ENCODE measurements at places on chromosomes 4 and X.

DNA sequence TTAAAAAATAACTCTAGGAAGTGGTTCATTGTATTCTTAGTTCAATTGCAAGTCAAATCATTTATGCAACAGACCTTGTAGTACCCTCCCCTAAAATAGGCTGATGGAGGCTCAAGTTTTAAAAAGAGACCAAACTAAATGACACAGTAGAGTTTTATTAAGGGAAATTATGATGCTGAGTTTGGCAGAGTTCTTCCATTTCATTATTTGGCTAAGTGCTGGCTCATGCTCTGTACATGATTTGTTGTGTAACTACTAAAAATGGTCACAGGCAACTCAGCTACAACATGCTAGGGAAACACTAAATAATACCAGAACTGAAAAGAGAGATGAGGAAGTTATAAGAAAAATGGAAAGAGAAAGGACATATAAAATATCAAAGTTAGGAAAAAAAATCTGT is 96.1 kb upstream of the TFDP3 start:
- no peak for DNase-seq

DNA sequence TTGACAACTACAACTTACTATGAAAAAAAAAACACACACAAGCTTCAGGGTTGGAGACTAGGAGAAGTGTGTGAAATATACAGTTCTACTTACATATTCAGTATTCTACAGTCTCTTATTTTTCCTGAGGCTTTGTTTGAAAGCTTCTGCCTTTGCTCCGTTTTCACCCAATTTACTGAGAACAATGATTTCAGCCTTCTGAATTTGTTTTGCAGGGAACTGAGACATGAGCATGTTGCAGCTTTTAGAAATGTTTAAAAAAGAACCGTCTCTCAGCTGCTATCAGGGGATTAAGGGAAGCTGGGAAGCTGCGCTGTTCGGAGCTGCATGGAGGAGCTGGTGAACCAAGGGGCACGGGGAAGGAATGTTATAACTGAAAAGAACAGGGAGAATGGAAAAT is 85.7 kb downstream of the QDPR start:
- no peak for DNase-seq

DNA sequence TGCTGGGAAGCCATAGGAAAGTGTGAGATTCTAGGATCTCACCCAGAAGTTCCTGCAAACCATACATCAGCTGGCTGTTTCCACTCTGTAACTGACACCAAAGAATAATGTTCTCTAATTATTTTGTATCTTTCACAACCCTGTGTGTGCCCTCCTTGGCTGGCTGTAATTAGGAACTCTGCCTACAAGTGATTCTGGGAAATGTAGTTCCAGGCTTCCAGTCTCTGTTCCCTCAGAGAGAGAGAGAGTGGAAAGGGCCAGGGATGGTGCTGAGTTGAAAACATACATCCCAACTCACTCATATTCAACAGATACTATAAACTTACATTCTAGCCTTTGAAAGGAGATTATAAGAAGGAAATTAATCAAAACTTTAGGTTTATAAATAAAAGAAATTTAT is 57.5 kb upstream of the C1QTNF7 start:
- no peak for DNase-seq

GRCh38 chr4:160136021-160136420 is 1033.1 kb downstream of the RAPGEF2 start:
- DNase-seq: no peak

- peak; percentile 24 for DNase-seq
These were observed 45.9 kb downstream of the HMGB2 start for GRCh38 chr4:173288296-173288695.

DNA sequence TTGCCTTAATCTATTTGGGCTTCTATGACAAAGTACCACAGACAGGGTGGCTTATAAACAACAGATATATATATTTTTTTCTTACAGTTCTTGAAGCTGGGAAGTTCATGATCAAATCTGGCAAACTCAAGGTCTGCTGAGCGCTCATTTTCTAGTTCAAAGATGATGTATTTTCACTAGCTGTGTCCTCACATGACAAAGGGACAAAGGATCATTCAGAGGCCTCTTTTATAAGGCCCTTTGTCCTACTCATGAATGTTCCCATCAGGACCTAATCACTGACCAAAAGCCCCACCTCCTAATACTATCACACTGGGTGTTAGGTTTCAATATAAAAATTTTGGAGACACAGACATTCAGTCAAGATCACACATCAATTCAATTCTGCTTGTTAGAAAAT is 2025.2 kb downstream of the PCDH7 start:
- no peak for DNase-seq

DNA sequence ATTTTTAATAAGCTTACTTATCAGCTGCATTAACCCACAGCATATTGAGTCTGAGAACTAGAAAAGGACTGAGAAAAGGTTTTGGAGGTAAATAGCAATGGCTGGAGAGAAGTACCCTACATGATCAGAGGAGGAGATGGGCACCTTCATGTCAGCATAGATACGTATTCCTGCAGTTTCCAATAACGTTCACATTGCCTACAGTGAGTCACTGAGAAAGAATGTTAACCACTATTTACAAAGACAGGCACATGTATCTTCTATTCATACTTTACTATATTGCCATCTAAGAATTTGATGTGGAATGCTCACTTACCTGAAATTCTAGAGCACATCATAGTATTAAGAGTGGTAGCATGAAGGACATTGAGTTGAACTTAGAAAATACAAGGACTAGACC is 92.5 kb downstream of the TLL1 start:
- no peak for DNase-seq

GRCh38 chrX:85992811-85993229 is 54.5 kb downstream of the CHM start:
- no peak for DNase-seq

GRCh38 chrX:41452565-41453356 is 5.6 kb downstream of the NYX start:
- DNase-seq: no peak
